ENCODE measurements at places on chromosomes 3 and 15. TPM values are rescaled to one million over a fixed set of nuclear protein-coding genes. Genes with fewer than 3 reads are reported as not detected.
A peak's percentile ranks its signal among the peaks of the same experiment; 100 is the strongest.

DNA sequence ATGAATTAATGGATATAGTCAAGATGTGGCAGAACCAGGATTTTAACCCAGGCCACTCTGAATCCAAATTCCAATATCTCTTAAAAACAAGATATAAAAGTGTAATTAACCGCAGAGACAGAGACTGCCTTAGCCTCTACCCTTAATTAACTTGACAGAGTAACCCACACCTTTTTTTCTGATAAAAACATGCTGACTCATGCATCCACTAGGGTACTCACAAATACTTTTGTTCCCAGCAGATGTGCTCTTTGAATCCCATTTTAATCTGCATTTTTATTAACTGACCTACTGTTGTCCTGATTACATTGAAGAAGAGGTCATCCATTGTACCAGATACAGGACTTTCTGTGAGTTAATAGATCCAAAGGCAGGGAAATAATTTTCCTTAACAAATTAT is 278.3 kb downstream of the CHL1 start:
- DNase-seq = no peak

DNA sequence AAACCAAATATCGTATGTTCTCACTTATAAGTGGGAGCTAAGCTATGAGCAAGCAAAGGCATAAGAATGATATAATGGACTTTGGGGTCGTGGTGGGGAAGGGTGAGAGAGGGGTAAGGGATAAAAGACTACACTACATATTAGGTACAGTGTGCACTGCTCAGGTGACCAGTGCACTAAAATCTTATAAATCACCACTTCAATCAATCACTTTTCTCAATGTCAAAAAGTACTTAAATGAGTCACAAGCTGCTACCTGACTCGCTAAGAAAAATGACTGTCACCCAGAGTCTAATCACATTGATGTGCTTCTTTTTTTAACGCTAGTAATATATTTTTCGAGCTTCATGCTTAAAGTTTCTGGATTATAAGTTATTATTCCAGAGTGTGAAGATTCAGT is 95.5 kb downstream of the CBLB start:
- no peak for DNase-seq

DNA sequence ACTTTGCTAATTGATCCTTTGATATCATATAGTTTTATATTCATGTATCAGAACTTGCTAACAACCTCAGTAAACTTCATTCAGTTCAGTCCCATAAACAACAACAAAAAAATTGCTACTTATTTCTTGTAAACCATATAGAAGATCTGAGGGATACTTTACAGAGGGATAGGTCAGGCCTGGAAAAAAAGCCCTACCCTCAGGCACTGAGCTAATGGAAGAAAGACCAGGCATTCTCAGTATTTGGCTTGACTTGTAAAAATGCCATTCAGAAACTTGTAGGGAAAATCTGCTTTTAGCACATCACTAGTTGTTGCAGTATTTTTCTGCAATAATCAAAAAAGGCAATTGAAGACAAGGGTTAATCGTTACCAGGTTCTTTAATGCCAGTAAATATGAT is 33.1 kb downstream of the ARMC8 start:
- no peak for DNase-seq

- no peak for DNase-seq
Measured at GRCh38 chr15:41501931-41502794, 8.5 kb downstream of the ITPKA start.

DNA sequence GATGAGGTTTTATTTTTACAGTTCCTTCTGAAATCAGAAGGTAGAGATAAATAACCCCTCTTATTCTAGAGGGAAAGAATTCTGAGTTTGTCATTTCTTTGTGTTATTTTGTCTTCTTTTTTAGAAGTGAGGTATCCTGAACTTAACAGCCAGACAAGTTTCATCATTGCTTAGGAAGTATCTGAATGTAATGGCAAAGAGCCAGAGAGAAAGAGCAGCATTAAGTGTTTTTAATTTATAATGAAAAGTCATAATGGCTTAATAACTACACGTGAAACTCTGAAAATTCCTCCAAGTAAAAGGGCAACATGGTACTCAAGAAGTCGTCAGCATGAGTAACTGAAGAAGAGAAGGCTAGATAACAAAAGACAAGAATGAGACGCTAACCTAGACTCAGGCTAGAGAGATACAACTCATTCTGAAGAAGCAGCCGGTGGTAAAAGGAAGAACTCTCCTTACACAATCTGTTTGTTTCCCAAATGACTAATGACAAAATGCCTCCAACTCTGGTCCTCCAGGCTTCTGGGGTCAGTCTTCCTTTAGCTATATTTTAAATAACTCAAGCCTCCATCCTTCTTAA is 116.2 kb upstream of the NECTIN3 start:
- DNase-seq = no peak

GRCh38 chr3:122618614-122619013 is 41.2 kb downstream of the PARP15 start:
- DNase-seq = no peak

- no peak for DNase-seq
Measured at GRCh38 chr3:100953103-100953502, 40.1 kb downstream of the ABI3BP start.

DNA sequence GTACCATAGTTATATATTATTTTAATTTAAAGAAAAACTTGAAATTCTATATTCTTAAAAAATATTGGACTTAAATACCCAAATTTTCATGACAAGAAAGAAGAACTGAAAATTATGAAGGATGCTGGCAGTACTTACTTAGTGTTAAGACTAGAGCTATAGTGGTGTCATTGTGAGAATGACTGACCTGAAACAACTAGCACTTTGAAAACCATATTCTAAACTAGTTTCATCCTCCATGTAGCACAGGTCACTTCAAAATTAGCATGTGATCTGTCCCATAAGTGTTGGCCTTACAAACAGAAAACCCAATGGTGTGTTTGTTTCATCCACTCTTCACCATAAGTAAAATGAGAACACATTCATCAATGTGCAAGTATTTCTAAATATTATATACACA is 208.6 kb downstream of the ZIC4 start:
- no peak for DNase-seq

DNA sequence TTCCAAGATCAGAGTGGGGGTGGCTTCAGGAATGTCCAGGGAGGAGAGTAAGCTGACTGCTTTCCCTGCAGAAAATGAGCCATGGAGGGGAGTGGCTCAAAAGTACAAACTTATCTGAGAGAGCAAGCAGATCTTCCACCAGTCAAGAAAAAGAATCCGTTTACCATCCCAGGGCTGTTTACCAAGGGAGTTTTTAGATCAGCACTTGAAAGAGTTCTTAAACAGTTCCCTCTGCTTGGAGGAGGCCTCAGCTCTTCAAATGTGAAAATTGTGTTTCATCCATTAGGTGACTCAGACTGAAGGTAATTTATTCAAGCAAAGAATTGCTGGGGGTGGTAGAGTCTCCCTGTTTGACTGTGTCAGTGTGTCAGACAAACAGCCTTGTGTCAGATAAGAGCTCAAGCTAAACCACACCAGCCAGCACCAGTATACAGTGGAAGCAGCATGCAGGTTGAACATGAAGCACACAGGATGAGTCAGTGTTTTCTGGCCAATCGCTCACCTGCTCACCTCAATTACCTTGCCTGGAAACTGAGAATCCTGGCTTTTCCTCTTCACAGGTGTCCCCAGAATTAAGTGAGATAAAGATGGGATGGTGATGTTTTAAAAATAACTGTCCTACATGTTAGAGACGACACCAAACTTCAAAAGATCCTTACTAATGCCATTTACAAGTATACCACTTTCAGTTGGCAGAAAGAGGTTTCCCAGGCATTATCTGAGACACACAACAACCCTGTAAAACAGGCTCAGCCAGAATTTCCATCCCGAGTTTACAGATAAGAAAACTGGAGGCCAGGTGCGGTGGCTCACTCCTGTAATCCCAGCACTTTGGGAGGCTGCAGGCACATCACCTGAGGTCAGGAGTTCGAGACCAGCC is 21.7 kb downstream of the SH3BP5 start:
- DNase-seq = peak; percentile 63

DNA sequence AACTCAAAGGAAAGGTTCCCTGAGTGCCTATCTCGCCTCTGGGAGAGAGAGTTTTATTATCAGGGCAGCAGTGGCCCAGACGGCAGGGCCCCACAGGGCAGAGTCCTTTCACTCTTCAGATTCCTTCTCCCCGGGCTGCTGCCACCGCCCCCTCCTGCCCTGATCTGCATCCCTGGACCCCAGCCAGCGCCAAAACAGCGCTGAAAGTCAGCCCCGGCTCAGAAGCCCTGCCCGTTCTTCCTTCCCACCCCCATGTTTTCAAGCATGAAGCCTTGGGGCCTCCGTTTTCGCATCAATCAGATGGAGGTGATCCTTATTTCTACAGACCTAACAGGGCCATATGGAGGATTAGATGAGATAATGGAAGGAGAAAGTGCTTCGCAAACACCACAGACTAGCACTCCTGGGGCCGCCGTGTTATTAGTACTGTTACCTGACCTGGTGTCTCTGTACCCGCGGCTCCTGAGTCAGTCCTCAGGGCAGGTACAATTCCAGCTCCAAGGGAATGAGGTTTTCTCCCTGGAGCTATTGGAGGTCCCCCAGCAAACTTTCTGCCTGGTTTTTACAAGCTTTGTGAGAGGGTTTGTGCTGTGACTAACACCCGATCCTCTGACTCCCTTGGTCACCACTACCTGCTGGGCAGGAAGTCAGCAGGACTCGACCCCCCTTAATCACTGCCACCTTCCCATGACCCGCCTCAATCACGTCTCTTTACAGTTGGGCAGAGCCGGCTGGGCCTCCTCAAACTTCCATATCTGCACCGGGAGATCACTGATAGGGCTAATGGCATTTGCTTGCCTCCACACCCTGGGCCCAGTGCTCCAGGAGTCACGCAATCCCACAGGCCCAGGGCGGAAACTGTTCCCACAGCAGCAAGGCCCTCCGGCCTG is 39.5 kb upstream of the TSEN2 start:
- DNase-seq = peak; percentile 90

DNA sequence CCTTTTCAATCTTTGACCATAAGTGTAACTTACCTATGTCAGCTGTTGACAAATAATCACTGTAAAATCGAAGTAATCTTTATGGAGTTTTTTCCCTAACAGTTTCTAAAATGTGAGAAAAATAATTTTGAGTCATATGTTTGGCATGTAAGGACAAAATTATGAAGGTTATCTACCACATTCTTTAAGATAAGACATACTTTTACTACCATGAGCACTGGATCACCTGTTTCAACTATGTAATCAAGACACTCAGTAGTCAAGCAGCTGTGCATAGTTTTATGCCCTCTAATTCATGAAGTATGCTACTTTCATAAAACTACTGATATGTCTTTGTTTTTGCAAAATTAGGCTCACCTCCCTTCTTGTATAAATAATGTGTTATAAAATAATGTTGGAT is 12.1 kb downstream of the FGF7 start:
- DNase-seq = no peak

- no peak for DNase-seq
Measured at GRCh38 chr15:52466134-52466701, 62.5 kb downstream of the MYO5A start.

- DNase-seq = no peak
Measured at GRCh38 chr3:36557021-36557707, 176.9 kb downstream of the STAC start.

GRCh38 chr3:37906734-37907282 is 45.1 kb downstream of the CTDSPL start:
- no peak for DNase-seq

- no peak for DNase-seq
Measured at GRCh38 chr15:32843219-32843815, 125.5 kb downstream of the GREM1 start.

DNA sequence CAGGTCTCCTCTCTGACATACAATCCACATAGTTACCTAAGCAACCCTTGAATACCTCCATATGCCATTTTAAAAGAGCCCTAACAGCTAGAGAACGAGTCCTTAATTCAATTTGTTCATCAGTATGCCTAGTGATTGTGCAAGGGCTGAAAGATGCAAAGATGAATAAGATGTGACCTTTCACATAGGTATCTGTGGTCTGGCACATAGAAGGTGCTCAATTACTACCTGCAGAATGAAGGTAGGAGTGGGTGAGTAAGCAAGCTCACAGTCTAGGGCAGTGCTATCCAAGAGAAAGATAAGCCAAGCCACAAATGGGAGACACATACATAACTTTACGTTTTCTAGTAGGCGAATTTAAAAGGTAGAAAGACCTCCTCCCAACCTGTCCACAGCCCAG is 157.9 kb downstream of the OSBPL10 start:
- no peak for DNase-seq

GRCh38 chr3:24192469-24193056 is 247.5 kb downstream of the NR1D2 start:
- no peak for DNase-seq

ALG1L2 gene
- total RNA-seq = 1.6 TPM

SLC27A2 gene
- 14.0 TPM for total RNA-seq

DLEC1 gene
- 0.78 TPM for total RNA-seq

PAK2 gene
- total RNA-seq = 70.4 TPM

Data from Calu3 (cell line).